ENCODE measurements at places on chromosomes 4 and X.

DNA sequence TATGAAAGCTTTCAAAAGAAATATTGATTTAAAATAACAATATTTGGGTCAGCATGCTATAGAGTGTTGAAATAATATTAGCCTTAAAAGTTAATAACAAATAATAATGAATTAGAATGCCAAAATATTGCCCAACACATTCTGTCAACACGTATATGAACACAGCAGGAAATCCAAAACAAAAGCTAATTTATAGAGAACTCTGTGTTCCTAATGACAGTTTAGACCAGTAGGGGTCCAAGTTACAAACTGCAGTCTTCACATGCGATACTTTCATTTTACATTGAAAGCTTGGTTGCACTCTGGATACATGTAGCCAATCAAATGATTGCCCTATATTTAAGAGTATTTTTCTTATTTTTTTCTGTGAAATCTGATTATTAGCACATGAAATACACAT lies 274.4 kb downstream of the DCTD start:
- DNase-seq = no peak

DNA sequence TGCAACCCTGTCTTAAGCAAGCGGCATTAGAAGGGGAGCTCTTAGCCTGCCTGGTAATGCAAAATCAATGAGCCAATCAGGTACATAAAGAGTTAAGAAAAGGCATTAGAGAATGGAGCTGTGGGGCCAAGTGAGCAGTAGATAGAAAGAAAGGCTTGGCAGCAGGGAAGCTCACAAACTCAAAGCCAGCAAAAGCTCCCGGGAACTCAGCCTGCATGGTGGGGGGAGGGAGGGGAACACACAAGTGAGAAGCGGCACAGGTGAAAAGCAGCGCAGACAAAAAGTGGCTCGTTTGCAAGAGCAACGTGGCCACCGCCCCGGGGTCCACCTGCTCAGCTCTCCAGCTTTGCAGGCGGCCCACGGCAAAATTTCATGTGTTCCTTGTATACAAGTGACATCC lies 818.5 kb downstream of the FAM133A start:
- no peak for DNase-seq

DNA sequence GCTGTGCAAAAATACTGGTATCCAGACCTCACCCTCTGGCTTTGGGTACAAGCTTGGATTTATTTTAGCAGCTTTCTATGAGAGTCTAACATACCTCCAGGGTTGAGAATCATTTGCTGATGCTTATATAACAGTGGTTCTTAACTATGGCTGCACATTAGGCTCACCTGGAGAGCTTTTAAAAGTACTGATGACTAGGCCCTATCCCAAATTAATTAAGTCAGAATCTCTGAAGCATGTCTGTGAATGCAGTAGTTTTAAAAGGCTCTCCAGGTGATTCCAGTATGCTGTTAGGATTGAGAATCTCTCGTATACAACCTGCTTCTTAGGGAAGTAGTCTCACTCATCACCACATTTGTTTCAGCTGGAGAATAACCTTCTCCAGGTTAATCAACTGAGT lies 99.2 kb downstream of the PDHA2 start:
- no peak for DNase-seq

DNA sequence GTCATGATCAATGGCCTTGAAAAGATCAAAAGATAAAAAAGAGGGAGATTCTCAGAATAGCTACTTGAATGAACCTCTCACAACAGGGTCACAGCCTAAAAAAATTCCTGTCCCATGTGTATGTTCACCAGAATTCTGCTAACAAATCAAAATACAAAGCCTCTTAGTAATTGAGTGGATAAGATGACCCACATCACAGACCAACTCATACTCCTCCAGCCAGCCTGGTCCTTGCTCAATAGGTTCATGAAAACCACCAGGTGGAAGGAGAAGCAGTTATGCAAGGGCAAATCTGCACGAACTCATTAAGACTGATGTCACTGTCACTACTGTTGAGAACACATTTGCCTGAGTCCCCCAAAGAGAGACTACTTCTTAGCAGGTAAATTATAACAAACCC lies 21.5 kb downstream of the WDFY3 start:
- DNase-seq = no peak

DNA sequence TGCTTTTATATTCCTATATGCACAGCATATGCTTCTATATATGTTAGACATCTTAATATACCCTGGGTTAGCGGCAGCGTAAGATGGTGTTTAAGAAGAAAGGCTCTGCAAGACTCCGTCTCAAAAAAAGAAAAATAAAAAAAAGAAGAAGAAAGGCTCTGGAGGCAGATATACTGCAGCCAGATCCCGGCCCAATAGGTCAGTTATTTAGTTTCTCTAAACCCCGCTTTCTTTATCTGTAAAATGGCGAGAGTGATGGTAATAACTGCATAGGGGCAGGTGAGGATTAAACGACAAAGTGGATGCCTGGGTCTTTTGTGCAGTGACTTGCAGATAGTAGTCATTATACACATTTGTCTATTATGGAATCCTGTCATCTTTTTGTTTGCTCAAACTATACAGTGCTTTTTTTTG lies 115.2 kb downstream of the NAA11 start:
- no peak for DNase-seq

DNA sequence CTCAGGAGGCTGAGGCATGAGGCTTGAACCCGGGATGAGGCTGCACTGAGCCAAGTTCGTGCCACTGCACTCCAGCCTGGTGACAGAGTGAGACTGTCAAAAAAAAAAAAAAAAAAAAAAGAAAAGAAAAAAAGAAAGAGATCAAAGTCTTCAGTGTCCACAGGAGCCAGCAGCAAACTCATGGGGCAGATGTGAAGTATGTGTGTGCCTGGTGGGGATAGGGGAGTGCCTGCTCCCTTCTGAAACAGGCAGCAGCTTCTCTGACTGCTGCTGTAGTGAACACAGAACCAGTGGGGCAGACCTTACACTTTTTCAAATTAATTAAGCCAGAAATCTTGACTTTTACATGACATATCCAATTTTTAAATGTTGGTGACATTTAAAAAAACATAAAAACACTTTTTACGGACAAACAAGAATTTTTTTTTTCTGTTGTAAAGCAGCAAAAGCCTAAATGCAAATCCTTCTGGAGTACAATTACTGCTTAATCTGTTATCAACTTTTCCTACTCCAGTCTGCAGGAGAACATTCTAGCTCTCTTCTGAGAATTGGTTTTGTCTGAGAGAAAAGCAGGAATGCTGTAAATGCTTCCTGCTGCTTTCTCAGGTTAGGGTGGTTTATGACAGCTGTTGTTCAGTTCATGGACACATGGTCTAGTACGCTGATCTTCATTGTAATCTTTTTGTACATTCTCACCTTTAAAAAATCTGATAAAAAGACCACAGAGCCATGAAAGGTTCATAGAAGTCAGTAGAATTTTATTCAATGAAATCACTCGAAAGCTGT lies 311.1 kb downstream of the CAMK2D start:
- no peak for DNase-seq

GRCh38 chr4:33369446-33369845 lies 2649.3 kb downstream of the PCDH7 start:
- no peak for DNase-seq

- no peak for DNase-seq
These were observed 17.5 kb downstream of the STAP1 start for GRCh38 chr4:67576059-67576466.

DNA sequence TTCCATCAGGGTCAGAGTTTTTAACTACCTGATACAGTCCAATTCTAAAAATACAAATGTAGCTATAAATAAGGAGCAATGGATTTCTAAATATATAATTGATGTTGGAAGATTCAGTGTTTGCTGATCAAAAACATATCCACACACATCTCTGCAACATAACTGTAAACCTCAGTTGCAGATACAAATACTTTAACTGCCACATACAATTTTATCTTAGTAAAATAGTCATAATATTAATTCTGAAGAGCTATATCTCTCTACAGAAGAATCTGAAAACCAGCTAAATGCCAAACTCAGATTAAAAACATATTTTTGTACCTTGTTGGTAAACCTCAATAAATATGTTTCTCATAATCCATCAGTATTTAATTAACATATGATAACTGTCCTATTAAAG lies 674.3 kb upstream of the INTU start:
- DNase-seq = no peak

GRCh38 chr4:8067274-8067936 lies 91.2 kb downstream of the ABLIM2 start:
- DNase-seq = no peak

- DNase-seq = no peak
These were observed 24.9 kb downstream of the RHOH start for GRCh38 chr4:40221744-40222143.

DNA sequence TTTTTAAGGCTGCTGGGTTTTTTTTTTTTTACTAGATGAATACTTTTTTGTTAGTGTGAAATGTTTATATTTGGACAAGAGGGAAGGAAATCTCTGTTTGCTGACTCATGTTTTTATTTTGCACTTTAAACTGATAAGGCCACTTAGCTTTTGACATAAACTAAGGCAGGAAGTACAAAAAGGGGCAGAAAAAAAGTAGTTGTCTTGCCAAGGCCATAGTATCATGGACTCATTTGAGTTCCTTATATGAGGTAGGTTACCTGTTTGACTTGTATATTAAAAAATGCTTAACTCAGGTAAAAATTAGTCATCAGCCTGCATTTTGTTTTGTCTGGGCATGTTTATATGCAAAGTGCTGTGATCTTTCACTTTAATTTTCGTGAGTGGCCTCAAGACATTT lies 26.0 kb downstream of the SMAD1 start:
- DNase-seq = no peak

DNA sequence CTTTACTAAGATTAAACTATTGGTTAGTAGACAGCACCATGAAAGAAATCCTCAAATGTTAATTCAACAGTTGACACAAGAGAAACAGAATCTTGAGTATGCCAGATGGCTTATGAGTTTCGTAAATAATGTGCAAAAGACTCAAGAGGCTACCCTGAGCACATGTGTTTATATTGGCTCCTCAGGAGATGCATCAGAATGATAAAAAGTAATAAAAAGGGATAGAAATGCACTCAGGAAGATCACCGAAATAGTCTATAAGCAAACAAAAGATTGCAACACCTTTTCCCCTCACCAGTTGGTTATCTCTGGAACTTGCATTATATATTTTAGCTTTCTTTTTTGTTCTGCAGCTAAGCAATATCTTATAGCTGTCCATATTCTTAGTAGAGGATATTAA lies 84.4 kb downstream of the SCFD2 start:
- DNase-seq = no peak

All from activated T-helper 9 cell treated with anti-CD3 and anti-CD28 coated beads, Interleukin-2, amount 50 U/mL, for 16 hours (primary cell).